ENCODE measurements at places on chromosomes 2 and 18.

- no peak for DNase-seq
These were observed 439 bp upstream of the PLEKHH2 start for GRCh38 chr2:43636621-43637020.

DNA sequence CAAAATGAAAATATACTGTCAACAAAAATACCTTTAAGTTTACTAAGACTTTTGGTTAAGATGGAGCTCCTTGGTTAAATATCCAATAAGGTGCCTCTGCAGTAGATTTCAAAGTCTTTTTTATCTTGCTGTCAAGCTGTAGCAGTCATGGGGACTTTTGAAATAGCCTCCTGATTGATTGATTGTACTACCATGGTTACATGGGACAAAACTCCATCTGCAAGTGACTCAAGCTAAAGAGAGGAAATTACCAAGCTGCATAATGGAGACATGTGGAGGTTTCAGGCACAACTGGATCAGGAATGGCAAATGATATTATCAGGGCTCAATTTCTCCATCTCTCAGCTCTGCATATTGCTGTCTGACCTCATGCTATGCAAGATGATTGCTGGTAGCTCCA, 73.4 kb upstream of the ST8SIA3 start:
- no peak for DNase-seq

GRCh38 chr18:32920796-32921787, 148.3 kb upstream of the KLHL14 start:
- peak; percentile 72 for DNase-seq

- no peak for DNase-seq
These were observed 564.7 kb upstream of the PIK3C3 start for GRCh38 chr18:41390309-41390708.

- no peak for DNase-seq
These were observed 118.1 kb upstream of the SIX2 start for GRCh38 chr2:45127321-45127720.

DNA sequence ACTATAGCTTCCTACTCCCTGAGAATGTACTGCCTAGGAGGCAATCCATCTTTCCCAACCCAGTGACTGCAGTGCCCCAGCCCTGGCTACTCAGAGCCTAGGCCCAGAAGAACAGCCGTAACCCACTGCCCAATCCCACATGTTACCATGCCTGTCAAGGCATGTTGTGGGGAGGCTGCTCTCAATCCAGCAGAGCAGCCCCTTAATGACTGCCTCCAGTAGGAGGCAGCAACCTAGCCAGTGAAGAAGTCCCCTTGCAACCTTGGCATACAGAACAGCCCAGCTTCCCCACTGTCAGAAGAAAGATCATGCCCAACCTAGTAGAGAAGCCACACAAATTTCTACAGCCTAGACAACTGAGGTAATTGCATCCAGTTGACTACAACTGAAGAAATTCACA, 44.2 kb upstream of the CDH7 start:
- no peak for DNase-seq

DNA sequence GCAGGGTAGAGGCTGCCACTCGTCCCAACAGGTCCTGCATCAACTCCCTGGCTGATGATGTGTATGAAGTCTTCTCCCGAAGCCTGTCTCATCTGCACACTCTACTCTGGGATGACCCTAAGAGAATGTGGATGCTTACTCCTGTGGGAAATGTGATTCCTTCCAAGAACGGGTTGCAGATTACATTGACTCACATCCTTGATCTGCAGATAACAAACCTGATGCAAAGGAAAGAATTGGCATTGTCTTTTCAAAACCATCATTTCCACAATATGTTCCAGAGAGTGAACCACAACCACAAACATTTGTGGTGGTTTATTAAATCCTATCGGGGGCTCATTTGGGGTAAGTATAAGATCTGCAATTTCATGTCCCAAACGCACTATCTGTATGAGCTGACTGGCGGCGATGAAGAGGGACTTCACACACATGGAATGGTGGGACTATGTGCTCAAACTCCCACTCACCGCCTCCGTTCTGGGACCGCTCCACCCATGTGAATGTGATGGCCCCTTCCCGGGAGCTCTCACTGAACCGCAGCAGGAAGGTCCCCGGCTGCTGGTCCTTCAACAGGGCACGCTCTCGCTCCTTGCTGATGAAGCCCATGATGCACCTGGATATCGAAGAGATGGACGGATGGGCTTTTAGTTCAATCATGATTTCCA, 35.5 kb downstream of the STAT1 start:
- no peak for DNase-seq

- no peak for DNase-seq
These were observed 128.9 kb upstream of the OTOS start for GRCh38 chr2:240269380-240269779.

- no peak for DNase-seq
These were observed 131.0 kb downstream of the PRKCE start for GRCh38 chr2:45782436-45782835.

GRCh38 chr18:24949908-24950307, 402.1 kb downstream of the ZNF521 start:
- no peak for DNase-seq

DNA sequence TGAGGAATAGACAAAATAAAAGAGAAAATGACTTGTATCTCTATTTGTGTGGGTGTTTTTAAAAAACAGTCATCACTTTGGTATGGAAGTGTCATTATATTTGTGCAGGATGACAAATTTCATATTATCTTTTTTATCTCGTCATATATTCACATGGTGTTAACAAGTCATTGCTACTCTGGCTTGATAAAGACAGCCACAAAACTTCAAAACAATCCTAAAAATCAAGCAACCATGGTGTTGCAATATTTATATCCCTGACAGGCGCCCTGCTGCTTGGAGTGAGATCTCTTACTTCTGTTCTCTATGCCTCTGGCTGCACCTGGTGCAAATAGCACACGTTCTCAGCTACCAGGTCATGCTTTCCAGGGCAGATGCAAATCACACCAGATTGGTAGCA, 278.0 kb upstream of the EPHA4 start:
- DNase-seq, result no peak

DNA sequence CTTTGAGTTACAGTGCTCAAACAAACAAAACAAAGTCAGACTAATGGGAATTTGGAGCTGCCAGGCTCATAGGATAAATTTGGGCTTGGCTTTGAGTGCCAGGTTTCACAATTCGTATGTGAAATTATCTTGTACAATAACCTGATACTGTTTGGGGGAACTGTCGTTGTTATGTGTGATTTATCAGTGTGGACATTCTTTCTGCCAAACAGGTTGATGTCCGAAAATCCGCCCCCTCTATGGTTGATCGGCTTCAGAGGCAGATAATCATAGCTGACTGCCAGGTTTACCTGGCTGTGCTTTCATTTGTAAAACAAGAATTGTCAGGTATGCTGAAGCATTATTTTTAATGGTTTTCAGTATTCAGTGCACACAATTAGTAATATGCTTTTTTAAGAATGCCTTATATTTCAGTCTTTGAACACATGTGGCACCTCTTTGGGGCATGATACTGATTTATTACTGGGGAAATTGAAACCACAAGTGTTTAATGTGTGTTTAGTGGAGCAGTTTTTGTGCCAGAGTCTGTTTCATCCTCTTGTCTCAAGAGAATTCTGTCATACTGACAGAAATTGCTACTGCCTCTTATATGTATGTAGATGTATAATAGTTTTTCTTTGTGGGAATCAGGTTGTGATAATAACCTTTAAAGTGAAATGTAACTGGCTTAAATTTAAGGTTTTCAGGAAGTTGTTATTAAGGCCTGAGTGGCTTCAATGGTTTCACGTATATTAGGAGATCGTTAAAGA, 54.6 kb downstream of the TTC39C start:
- no peak for DNase-seq

DNA sequence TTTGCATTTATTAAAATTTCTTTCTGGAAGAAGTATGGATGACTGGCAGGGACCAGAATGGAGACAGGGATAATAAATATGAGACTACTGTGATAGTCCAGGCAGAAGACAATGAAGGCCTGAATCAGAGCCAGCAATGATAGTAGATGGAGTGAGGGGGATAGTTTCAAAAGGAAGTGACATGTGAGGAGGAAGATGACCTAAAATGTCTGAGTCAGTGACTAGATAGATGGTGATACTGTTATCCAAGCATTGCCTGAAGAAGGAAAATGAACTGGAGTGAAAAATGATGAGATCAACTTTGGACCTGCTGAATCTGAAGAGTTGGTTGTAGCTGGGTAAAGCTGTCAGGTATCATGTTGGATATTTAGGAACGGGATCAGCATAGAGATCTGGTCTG, 158.3 kb upstream of the KLF7 start:
- no peak for DNase-seq

DNA sequence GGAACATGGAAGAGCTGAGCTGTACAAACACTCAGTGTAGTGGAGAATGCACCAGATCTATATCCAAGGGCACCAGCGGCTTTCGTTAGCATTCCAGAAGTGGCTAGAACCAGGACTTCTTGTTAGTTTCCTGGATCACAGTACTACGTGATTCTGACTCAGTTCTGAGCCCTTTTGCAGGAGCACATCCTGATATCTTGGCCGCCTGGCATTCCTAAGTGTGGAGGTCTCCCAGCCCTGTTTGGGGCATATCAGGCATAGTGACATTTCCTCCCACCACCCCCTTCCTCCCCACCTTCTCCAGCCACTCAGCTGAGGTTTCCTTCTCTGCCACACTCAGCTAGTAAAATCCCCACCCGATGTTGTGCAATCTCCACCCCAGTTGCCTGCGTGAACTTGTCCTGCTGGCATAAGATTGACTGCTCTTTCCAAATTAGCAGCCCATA, 63.4 kb downstream of the BMP10 start:
- peak; percentile 82 for DNase-seq

DNA sequence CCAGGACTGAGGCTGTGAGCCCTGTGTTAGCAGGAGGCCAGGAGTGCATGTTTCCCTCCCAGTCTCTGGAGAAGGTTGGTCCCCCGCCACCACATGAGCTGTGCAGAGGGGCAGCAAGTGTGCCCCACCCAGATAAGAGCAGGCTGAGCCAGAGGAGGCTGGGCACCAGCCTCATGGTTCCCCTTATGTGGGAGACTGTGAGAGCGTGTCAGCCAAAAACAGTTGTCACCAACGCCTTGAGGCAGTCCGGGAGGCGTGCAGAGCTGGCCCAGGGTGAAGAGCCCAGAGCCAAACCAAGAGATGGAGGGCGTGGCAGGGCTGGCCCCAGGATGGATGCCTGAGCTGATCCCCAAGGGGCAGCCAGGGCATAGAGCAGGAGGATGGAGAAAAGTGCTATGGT, 128.7 kb upstream of the GLI2 start:
- no peak for DNase-seq

- DNase-seq, result no peak
These were observed 144.8 kb downstream of the SMAD7 start for GRCh38 chr18:48805826-48806535.

GRCh38 chr2:55364189-55365055, 55.2 kb downstream of the CCDC88A start:
- DNase-seq, result peak; percentile 66

- peak; percentile 72 for DNase-seq
These were observed 55.9 kb downstream of the TTC21B start for GRCh38 chr2:165897726-165898125.

DNA sequence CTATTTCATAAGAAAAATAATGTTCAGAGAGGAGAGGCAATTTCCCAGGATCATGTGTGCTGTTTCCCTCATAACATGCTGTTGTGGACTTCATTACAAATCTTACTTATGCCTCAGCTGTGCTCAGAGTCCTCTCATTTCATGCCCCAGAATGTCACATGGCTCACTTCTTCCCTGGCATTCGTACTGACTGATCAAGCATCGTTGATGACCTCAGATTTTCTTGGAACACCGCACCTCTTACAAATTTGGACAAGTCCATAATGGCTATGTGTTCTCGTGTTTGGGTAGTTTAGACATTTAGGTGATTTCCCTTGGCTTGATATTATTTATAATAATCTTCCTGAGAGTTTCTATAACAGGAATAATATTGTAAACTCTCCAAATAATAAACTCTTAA, 32.9 kb downstream of the SERPINB7 start:
- no peak for DNase-seq

DNA sequence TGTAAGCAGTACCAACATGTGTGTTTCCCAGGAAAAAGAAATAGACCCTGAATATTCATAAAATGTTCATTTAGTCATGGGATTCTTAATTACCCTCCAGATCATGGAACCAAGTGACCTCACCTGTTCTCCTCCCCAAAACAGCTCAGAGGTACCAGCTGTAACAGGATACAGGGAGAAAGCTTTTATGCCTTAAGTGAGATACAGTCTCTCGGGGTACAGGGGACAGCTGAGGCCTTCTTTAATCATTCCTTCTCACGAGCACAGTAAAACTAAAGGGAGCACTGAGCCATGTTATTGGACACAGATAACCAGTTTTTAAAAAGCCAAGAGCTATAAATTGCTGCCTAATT, 16.6 kb downstream of the EPHA4 start:
- no peak for DNase-seq
